Cardiac fibroblast (primary cell): ENCODE measurements at places on chromosomes 13 and 19.
A peak's percentile ranks its signal among the peaks of the same experiment; 100 is the strongest.

DNA sequence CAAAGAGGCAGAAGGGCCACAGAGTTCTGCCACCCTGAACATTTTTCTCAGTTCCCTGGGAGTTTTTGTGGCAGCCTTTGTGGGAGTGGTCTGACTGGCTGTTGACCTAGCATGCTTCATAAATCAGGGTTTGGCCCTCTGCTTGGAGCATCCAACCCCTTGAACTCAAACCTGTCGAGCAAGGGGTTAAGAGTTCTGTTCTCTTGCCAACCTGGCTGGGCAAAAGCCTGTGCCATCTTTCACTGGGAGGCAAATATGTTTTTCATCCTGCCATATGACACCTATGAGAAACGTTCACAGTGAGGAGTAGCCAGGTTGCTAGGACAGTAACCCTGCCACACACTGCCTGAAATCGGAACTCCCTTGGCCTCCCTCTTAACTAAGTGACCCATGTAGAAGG is 7.7 kb upstream of the TEX26 start:
- no peak for DNase-seq

- DNase-seq, result no peak
Observed at GRCh38 chr19:33161201-33161600, 29.3 kb downstream of the WDR88 start.

DNA sequence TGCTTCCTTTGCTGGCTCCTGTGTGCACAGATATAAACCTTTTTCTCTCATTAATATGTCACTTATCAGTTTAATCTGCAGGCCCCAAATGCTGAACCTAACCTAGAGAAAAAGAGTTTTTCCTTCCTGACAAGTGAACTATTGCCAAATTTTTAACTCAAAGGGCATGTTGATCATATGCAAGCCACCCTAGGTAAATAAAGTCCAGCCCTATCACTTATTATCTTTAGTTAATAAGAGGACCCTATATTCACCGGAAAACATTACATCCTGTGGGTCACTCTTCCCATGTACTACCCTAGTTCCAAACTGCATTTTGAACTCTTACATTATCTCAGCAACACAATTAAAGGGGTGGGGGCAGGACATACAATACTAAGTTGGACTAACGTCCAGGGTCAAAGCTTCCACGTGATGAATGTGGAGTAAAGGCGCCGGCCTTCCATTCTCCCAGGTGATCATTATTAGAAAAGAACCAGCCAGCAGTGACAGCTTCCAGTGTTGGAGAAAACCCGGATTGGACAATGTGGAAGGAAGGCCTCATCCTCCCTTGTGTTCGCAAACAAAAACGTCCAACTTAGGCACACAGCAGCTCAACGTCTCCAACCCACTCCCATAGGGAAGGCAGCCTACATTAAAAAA is 86.6 kb downstream of the STK24 start:
- no peak for DNase-seq

- no peak for DNase-seq
Observed at GRCh38 chr13:40480915-40481516, 185.4 kb downstream of the FOXO1 start.

GRCh38 chr13:110872034-110872767 is 42.7 kb downstream of the ANKRD10 start:
- DNase-seq, result no peak

DNA sequence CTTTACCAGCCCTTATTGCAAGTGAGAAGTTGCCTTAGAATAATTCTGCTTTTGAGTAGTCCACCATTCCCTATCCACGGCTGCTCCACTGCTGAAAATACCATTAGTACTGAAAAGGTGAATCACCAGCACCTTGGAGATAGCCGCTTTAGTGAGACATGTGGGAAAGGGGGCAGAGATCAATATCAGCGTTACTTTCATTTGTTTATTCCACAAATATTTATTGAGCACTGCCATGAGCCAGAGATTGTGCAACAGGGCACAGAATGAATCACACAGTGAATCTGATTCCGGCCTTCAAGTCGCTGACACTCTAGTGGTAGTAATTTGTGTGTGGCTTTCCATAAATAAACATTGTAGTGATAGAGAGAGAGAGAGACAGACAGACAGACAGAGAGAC is 31.5 kb upstream of the MYO16 start:
- no peak for DNase-seq

DNA sequence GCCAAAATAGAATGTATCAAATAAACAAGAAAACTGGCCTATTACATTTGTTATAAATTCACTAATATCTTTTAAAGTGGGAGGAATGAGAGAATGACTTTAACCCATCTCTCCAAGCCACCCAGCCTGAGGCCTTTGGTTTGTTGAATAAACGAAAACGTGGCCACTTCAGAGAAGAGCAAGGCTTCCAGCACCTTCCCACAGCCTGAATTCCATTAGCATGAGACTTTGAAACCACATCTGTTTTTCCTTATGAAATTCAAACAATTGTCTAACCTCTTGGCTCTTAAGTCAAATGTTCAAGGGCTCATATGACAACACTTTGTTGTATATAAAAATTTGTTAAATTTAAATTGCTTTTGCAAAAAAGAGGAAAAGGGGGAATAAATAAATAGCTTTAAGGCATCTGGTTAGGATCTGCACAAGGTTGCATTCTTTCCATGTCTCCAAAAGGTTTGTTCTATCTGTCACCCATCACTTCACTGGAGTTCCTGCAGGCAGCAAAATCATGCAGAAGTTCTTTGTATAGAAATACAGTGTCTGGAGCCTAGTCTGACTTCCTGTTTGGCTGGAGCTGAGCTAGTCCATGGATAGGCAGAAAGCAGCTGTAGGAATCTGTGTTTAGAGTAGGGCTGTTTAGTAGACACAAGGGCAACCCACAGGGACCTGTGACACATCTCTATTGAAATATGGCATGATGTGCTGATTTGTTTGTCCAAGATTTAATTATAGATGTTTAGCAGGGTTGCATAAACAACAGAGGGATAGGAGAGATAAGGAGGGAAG is 502.3 kb downstream of the KCTD12 start:
- DNase-seq, result peak; percentile 83

DNA sequence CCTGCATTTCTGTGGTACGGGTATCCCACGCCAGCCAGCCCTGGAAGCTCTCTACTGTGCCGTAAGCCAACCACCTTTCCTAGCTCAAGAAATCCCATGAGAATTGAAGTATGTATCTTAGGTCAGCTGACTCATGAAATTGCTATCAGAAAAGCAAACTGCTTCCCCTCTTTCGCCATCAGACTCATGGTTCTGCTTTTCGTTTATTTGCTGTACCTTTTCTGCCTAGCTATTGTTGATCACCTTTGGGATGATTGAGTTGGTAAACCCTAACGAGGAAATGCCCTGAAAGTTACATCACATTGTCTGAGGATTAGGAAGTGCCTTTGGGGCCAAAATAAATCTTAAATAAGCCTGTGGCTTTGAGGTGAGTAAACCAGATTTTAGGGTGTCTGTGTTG is at the start of gene ADGRE3:
Gene ADGRE3 (minus strand): TSS at position 81 of the 400 bp plus-strand sequence. CDS start 74 bp downstream, at position 7.
- no peak for DNase-seq

GRCh38 chr13:23626700-23627099 is 56.5 kb downstream of the TNFRSF19 start:
- no peak for DNase-seq

DNA sequence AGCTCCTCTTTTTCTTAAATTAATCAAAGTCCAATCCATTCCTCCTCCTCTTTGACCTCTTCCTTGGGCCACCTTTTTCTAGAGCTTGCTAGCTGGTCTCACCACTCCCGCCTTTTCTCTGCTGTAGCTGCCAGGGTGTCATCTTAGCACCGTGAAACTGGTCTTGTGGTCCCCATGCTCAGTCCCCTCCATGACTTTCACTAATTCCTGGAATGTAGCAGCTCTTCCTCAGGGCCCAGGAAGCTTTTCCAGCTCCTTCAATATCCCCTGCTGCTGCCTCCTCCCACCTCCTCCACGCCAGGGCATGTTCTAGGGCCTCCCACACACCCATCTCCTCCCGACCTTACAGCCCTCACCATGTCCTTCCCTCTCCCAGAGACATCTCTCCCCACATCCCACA is 222.2 kb downstream of the MYO16 start:
- DNase-seq, result no peak

DNA sequence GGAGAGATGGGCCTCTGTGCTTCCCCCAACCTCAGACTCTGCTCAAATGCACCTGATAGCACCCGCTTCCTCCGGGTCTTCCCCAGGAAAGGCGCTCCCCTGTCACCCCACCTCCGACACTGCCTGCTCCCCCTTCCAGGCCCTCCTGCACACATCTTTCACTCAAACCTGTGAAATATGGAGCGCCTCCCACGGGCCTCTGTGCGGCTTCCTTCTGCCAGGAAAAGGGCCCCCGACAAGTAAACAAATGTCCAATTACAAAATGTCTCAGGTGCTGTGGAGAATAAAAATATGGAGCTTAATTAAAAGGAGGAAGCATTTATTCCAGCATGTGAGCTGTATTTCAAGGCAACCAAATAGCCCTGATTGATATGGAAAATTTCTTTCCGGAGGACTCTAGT is 15.6 kb upstream of the CCNE1 start:
- DNase-seq, result no peak

DNA sequence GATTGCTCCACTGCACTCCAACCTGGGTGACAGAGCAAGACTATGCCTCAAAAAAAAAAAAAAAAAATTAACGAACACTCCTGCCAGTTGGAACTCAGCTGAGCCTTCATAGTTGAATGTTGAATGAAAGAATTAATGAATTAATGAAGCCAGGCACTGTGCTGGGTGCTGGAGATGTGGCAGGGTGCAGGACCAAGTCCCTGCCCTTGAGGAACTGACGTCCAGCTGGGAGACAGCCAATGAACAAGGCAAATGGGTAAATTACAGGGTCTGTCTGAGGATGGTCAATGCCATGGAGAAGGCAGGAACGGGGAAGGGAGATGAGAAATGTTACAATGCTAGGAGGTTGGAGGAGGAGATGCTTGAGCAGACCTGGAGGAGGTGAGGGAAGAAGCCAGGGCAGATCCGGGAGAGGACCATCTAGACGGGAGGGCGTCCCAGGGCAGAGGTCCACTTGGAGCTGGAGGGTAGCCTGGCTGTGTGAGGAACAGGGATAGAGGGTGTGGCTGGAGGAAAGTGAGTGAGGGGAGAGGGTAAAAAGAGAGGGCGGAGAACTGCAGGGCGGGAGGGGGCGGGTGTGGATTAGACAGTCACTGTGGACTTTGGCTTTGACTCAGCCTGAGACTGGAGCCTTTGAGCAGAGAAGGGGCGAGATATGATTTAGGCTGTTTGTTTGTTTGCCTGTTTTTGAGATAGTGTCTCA is 16.8 kb upstream of the IGSF23 start:
- no peak for DNase-seq

DNA sequence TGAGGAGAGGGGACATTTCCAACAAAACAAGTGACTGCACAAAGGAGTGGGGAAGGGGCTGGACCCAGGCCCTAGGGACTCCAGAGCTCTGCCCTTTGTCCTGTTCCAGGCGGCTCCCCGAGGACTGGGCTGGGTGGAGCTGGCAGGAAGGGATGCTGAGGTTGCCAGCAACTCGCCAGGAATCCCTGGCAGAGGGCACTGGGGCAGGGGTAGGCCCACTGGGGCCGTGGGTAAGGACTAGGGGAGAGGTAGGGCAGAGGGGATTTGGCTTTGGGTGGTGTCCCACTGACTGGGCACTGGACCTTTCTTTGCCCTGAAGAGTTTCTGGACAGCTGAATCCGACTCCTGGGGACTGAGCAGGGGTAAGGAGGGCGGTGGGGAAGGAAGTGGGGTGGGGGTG is 7.9 kb downstream of the LIPE start:
- no peak for DNase-seq

DNA sequence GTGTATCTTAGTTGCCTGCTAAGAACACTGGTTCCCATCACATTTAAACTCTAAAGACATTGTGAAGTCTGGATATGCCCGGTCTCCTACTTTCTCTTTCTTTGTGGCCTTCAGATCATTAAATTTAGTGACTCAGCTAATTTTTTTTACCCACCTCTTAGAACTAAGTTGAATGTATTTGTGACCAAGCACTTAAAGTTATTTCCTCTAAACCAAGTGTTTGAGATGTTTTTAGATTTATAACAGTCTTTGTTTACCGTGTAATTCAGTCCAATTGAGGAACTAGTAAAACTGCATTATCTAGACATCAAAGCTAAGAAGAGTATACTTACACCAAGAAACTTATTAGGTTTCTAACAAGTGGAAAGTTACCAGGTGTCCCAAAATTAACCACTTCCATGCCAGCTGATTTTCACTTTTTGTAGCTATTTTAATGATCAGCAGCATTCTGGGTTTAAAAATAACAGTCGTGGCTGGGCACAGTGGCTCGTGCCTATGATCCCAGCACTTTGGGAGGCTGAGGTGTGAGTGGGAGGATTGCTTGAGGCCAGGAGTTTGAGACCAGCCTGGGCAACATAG is 53.1 kb downstream of the ARHGAP35 start:
- peak; percentile 39 for DNase-seq

DNA sequence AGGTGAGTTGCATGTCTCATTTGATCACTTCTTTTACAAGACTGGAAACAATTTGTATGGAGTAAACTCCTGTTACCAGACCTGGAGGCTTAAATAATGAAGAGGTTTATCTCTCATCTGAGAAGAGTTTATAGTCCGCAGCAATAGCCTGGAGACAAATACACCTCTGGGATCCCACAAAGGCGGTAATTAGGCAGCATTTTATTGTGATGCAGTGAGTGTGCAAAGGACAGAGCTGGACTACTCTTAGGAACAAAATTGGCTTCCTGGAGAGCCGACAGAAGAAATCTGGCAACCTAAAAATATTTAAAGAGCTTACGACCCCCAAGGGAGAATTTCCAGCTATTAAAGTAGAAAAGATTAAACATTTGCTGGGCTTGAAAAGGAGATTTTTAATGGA is 11.8 kb upstream of the KATNAL1 start:
- DNase-seq, result no peak

GRCh38 chr13:20370815-20371421 is 138.8 kb upstream of the GJB6 start:
- DNase-seq, result no peak

- DNase-seq, result no peak
Observed at GRCh38 chr19:49557641-49558325, 22.6 kb downstream of the NOSIP start.
